ENCODE measurements at places on chromosomes 3 and 15.

GRCh38 chr3:59064276-59064675 is 14.5 kb upstream of the CFAP20DC start:
- no peak for DNase-seq

DNA sequence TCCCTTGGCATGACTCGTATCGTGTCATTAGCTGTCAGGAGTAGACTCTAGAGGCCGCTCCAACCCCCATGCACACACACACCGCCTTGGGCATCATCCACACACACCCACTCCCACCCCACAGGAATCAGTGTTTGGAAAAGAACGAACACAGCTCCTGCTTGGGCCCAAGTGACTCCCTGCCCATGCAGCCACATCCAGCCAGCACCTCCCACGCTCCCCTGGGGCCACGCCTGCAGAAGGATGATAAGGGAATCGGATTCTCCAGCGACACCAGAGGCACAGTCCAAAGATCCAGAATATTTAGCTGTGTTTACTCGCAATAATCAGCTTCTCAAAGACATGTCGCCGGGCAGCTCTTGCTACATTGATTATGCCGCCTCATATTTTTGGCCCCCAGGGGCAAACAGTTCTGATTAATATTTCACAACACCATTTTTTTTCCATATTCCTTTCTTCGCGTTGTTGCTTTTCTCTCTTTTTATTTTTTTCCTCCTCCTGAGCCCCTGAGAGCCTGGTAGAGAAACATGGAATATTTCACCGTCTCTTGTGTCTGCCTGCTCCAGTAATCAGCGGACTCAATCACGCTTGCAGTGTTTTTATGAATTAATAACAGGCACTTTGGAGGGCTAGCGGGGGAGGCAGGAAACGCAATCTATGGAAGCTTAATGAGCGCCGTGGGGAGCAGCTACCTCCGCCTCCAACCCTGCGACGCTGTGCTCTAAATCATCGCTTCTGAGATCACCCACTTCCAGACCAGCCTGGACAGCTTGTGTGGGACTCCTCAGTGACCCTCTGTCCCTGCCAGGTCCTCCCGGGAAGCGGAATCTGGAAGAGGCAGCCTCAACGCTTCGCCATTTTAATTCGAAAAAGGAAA is 221.4 kb downstream of the TLE3 start:
- DNase-seq = no peak

- DNase-seq = no peak
Measured at GRCh38 chr3:52006017-52006819, 10.5 kb upstream of the RPL29 start.

DNA sequence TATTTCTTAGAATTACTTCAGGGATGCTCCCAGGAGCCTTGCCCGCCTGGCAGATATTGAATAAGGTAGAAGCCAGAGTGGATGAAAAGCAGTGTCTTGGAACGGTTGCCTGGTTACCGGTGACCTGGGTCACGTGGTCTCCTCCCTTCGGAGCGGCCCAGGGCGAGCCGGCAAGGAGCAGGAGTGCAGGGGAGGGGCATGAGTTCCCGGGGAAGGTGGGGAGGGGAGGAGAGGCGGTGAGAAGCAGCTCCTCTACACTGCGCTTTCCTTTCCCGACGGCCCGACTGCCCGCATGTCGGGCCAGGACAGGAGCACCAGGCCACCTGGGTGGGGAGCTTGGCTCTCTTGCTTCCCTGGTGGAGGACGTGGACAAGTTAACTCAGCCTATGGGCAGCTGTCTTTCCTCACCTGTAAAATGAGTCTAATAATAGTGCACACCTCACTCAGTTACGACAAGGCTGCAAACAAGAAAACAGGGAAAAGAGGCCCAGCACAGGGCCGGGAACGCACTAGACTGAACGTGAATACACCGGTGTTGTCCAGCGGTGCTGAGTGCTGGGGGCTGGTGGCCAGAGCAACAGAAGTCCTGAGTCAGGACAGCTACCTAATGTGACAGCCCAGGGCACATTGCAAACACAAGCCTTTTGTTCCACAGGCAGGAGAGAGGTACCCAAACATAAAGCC is 198.3 kb downstream of the ADAMTS9 start:
- DNase-seq = no peak

GRCh38 chr3:55434789-55435188 is 52.3 kb downstream of the WNT5A start:
- peak; percentile 29 for DNase-seq

- peak; percentile 64 for DNase-seq
Measured at GRCh38 chr3:42443819-42444436, 33.5 kb upstream of the LYZL4 start.

GRCh38 chr3:18725668-18726407 is 300.7 kb upstream of the SATB1 start:
- DNase-seq = peak; percentile 17

DNA sequence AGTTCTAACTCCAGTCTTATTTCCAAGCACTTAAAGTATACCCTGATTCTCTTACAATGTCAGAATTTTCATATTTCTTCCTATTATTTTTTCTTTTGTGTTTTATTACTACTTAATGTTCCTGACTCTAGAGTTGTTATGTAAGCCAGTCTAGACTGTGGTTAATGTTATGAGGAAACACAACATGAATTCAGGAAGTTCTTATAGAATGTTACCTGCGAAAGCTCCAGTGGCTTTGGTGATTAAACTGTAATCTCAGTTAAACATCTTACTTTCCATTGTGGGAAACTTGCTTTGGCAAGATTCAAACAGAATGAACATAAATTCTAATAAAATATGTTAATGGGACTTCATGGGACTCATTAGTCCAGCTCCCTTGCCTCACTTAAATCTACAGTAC is 36.6 kb upstream of the CHL1 start:
- no peak for DNase-seq

DNA sequence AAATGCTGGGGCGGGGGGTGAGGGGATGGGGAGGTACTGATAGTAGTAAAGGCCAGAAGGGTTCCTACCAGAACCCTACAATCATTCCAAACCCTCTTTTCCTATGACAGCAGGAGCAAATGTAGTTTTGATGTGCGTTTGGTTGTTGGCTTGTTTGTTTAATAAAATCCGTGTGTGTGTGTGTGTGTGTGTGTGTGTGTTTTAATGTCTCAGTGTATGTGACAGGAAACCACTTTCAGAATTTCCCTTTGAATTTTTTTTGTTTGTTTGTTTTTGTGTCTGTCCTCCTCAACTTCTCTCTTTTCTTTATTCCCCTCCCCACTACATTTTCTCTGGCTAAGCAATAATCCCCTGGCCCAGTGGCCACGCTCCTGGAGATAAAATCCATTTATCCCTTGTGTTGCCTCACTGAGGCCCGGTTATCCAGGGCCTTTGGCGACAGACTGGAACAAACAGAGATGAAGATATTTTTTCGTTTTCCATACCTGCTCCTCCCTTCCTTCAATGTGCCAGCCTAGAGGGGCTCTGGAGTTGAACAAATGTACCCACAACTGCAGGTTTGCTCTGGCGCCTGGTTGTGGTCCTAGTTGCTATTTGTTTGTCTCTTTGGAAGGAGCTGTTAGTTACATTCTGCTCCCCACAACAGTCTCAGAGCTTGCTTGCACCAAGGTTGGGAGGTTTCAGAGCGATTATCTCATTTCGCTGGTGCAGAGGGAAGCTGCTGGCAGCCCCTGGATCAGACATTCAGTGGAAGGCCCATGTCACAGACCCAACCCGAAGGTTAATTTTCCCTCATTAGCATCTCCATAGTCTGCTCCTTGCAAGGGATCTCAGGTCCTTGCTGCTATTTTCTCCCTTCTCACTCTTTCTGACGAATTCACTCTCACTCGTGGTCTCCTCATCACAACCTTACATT is 17.9 kb downstream of the NR2F2 start:
- DNase-seq = peak; percentile 57

DNA sequence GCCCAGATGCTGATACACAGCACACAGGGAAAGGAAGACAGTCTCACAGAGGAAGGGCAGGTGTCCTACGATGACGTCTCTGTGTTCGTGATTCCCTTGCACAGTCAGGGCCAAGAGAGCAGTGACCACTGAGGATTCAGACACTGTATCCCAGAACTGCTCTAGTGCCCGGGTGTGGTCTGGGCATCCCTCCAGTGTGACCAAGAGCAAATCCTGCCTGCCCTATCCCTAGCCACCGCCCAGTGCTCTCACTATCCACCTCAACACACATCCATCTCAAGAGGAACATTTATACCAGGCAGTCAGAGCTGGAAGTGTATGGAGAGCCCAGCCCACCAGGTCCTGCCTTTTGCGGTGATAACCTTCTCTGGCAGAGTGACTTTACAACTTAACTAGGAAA is 4.1 kb downstream of the PPM1M start:
- no peak for DNase-seq

DNA sequence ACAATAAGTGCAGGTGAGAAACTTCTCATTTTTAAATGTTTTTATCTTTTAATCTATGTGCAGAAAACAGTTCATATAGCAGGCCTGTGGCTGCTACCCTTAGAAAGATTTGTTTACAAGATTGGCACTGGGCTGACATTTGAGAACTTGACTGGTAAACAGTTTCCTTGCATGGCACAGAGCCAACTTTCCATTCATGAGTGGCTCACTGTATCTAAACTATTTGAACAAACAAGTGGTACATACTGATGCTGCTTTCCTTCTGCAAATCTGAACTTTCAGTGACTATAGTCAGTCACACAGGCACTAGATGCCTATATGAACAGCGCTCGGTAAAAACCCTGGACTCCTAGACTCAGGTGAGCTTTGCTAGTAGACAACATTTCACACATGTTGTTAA is 6.3 kb upstream of the GTPBP8 start:
- DNase-seq = peak; percentile 8

GRCh38 chr3:178703268-178703975 is 167.2 kb downstream of the KCNMB2 start:
- peak; percentile 96 for DNase-seq

GRCh38 chr3:99972380-99973104 is 141.8 kb downstream of the FILIP1L start:
- no peak for DNase-seq

- peak; percentile 50 for DNase-seq
Measured at GRCh38 chr3:55315396-55315795, 171.7 kb downstream of the WNT5A start.

GRCh38 chr3:145673838-145674237 is 487.1 kb downstream of the PLOD2 start:
- no peak for DNase-seq

DNA sequence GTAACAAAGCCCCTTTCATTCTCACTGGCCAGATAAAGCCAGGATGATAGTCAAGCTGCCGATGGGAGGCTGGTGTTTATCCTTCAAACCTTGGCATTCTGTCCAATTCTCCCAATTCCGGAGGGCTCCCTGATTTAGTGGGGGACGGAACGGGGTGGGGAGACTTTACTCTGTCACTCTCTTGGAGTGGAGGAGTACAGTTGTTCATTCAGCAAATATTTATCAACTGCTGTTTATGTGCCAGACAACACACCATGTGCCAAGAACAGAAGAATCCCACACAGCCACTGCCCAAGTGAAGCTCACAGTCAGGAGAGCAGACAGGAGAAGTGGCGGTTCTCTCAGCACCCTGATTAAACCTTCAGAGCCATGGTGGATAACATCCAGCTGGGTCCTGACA is 63.3 kb downstream of the WNT5A start:
- DNase-seq = no peak

GRCh38 chr3:67819447-67819846 is 165.0 kb upstream of the SUCLG2 start:
- DNase-seq = no peak

GRCh38 chr3:66603151-66603611 is 102.4 kb upstream of the LRIG1 start:
- DNase-seq = no peak

GRCh38 chr3:58897646-58898045 is 152.2 kb downstream of the CFAP20DC start:
- DNase-seq = no peak

- DNase-seq = no peak
Measured at GRCh38 chr3:35936571-35936970, 297.2 kb downstream of the ARPP21 start.

DNA sequence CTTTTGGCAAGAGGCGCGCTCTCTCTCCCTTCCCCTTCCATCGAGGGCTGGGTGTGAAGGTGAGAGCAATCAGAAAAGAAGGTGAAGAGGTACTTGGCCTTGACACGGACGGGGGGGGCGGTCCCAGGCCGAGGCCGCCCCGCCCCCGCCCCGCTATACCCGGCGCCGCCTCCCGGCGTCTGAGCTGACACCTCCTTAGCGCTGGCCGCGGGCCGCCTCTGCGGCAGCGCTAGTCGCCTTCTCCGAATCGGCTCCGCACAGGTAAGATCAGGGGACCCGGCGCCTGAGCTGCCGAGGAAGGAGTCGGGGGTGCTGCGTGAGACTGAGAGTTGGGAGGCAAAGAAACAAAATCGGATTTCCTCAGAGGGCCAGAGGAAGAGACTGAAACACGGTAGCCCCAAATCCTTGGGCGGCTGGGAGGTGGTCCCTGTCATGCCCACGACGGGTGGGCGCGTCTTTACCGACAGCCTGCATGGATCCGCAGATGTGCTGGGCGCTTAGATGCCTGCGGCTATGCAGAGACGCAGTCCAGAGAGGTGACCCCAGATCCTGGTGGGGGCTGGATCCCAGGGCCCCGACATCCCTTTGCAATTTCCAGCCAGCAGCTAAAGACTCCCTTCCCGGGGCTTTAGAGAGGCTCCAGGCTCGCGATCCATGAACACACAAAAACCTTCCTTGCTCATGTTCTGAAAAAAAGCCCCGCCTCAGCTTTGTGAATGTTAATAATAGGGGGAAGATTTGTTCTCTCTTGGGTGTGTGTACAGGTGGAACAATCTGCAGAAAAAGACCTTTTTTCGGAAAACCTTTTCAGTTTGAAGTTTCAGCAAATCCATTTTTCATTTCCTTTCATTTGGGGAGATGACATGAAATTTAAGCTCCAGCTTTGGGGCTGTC is at the start of gene ENTPD3:
Gene ENTPD3 (plus strand): TSS at position 184 of the 894 bp plus-strand sequence. CDS start 874 bp downstream, outside the sequence.
- no peak for DNase-seq

- DNase-seq = no peak
Measured at GRCh38 chr3:37423825-37424224, 249.4 kb upstream of the LRRFIP2 start.

DNA sequence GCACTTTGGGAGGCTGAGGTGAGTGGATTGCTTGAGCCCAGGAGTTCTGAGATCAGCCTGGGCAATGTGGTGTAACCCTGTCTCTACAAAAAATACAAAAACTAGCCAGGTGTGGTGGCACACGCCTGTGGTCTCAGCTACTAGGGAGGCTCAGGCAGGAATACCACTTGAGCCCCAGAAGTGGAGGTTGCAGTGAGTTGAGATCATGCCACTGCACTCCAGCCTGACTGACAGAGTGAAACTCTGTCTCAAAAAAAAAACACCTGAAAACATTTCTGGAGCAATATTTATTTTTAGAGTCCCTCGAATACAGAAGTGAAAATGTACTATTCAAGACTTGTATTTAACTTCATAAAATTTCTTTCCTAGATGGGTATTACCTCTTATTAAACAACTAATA is 4.6 kb downstream of the SPCS1 start:
- no peak for DNase-seq

- no peak for DNase-seq
Measured at GRCh38 chr3:44955917-44956316, 20.1 kb downstream of the ZDHHC3 start.

GRCh38 chr3:32963871-32964270 is 12.4 kb downstream of the CCR4 start:
- DNase-seq = no peak

- no peak for DNase-seq
Measured at GRCh38 chr15:26941489-26941888, 29.5 kb upstream of the GABRG3 start.

Measured in fibroblast of villous mesenchyme (primary cell).